ENCODE measurements at places on chromosomes 3 and 15.

- no peak for DNase-seq
These were observed 303.8 kb downstream of the RPLP1 start for GRCh38 chr15:69756440-69756839.

GRCh38 chr15:96338074-96338765, 7.7 kb downstream of the NR2F2 start:
- DNase-seq, result no peak

DNA sequence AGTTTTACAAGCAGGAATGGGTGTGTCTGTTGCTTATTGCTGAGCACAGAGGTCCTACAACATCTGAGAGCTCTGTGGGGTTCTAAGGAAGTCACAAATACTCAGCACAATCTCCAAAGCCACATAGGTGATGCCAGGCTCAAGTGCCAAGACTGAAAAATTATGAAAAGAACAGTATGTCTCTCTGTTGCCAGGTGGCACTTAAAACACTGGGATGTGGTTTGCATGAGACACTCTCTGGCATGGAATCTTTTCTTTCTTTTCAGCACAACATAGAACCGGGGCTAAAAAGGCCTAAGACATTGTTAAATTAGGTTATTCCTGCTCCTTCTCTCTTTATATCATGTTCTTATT, 127.3 kb upstream of the PRICKLE2 start:
- DNase-seq, result no peak

GRCh38 chr3:183968666-183969245, 48.9 kb downstream of the ABCC5 start:
- no peak for DNase-seq

DNA sequence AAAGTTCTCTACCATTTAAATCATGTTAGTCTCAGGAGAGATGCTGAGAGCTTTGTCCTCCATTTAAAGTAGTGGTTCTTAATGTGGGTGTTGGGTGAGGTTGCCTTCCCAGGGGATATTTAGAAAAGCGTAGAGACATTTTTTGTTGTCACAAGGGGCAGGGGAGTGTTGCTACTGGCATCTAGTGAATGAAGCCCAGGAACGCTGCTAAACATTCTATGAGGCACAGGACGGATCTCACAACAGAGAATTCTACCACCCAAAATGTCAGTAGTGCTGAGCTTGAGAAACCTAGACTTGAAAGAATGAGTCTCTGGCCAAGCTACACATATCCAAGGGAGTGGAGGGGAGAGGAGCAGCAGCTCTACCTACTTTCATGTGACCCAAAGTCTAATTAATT, 60.7 kb upstream of the CTNNB1 start:
- no peak for DNase-seq

- no peak for DNase-seq
These were observed 167.0 kb upstream of the UBE2E2 start for GRCh38 chr3:23035927-23036640.

DNA sequence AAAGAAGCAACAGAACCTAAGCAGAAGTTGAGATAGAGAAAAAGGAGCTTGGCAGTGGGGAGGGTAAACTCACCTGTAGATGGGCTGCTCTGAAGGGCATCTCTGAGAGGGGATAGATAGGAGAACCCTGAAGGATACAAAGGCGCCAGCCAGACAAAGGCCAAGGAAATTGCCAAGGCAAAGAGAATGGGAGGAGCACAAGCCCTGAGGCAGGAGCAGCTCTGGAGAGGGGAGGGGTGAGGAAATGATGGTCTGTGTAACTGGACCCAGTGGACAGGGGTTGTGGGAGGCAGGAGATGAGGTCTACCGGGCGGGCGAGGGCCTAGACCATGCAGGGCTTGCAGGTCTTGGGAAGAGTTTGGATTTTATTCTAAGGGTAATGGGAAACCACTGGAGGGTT, 2.3 kb upstream of the PDIA5 start:
- DNase-seq, result no peak

- no peak for DNase-seq
These were observed 157.4 kb downstream of the AGBL1 start for GRCh38 chr15:86237111-86237500.

DNA sequence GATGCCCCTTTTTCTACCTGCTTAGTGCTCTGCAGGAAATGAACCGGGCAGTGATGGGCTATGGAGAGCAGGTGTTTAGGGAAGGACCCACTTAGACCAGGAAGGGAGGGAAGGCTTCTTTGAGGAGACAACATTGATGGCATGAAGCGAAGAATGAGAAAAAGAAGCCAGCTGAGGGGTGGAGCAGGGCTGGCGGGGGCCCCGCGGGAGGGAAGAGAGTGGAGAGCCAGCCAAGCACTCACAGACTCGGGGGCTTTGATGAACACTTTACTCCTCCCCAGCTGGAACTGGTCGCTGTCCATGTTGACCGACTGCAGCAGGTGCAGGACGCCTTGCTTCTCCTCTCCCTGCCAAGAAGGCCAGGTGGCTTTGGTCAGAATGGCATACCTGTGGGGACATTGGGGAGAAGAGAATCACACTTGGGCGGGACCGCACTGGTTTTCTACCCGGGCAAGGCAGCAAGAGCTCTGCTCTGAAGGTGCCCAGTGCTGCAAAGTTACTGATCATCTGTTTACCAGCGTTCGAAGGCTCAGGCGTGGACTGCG, 28.4 kb upstream of the LDHAL6B start:
- DNase-seq, result no peak

GRCh38 chr3:122915300-122916055, 112.1 kb downstream of the SEMA5B start:
- DNase-seq, result no peak

DNA sequence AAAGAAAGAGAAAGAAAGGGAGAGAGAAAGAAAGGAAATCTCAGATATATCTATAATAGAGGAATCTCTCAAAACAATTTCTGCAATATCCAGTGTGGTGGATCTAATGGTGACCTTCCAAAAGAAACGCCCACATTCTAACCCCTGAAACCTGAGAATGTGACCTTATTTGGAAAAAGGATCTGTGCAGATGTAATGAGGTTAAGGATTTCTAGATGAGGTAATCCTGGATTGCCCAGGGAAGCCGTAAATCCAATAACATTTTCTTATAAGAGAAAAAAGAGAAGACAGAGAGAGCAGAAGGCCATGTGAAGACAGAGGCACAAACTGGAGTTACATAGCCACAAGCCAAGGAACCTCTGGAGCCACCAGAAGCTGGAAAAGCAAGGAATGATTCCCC, 307.6 kb downstream of the ZBTB20 start:
- no peak for DNase-seq

GRCh38 chr3:123085932-123086627, 19.3 kb downstream of the PDIA5 start:
- DNase-seq, result no peak

DNA sequence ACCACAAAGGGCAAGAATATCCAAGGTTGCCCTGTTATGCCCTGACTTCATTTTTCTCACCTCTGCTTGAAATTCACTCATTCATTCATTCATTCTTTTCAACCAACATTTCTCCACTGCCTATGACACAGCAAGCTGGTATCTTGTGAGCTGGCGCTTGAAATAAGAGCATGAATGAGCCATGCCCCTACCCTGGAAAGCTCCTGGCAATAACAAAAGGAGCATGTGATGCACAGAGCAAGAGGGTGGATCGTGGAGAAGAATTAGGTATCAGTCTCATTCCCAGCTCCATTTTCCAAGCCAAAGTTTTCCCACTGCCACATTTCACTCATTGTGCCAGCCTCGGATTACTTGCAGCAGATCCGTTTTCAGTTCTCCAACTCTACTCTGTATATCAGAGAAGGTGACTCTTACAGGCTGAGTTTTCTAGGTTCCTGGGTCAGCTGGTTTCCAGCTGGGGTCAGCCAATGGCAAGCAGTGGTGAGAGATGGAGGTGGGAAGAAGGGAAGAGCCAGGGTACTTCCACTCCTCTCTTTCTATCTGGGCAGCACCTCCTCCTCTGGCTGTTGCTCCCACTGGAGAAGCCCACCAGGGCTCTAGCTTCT, 144.8 kb downstream of the SUCLG2 start:
- no peak for DNase-seq

DNA sequence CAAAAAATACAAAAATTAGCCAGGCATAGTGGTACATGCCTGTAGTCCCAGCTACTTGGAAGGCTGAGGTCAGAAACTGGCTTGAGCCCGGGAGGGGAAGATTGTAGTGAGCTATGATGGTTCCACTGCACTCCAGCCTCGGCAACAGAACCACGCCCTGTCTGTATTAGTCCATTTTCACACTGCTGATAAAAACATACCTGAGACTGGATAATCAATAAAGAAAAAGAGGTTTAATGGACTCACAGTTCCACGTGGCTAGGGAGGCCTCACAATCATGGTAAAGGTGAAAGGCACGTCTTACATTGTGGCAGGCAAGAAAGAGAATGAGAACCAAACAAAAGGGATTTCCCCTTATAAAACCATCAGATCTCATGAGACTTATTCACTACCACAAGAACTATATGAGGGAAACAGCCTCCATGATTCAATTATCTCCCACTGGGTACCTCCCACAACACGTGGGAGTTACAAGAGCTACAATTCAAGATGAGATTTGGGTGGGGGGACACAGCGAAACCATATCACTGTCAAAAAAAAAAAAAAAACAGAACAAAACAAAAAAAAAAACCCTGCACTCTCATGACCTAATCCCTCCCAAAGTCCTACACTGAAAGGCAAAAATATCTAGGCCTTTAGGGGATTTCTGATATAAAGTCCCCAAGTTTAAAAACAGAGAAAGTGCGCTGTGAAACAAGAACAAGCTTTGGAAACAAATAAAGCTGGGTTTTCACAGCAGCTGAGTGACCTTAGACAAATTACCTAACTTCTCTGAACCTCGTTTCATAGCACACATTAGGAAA, 224.7 kb downstream of the IGSF11 start:
- no peak for DNase-seq

DNA sequence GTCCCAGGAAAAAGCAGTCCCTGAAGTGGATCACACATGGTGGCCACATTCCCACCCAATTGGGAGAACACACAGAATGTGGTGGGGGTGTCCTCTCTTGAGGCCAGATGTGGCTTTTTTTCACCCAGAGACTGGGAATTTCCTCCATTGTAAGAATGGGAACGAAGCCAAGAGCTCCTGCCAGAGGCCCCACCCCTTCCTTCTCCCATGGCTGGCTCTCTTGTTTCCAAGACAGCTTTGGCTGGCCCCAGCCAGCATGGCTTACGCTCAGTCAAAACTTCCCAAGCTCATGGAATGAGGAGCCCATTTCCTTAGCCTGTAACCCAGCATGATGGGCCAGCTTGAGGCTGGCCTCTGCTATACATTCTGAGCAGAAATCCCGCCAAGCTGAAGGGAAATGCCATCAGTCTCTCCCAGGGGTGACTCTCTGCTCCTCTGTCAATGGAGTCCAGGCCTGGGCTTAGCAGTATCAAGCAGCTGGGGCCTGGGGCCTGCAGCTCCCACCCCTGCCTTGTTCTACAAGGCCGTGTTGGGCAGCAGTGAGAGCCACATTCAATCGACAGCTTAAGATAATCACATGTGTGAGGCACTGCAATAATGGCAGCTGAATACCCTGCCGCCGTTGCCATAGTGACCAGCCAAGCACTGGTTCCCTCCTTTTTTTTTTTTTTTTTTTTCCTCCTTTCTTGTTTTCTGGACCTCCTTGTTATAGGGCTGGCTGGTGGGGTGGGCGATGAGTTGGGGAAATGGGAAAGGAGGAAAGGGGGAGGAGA, 142.4 kb downstream of the EPHB1 start:
- no peak for DNase-seq

DNA sequence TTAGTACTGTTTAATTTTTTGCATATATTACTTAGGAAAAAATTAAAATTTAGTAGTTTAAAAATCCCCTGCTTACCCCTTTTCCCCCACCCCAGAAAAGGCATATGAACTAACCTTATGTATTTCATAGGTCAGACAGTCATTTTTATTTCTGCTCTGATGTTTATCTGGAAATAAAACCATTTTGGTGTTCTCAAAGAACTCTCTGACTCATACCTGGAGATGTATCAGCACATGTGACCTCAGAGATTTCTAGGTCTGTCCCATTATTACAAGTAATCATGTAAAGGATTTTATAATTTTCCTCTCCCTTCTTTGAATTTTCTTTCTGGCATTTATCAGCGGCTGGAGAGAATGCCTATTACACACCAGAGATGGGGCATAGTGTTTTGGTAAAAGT, 14.1 kb upstream of the CCR8 start:
- no peak for DNase-seq

DNA sequence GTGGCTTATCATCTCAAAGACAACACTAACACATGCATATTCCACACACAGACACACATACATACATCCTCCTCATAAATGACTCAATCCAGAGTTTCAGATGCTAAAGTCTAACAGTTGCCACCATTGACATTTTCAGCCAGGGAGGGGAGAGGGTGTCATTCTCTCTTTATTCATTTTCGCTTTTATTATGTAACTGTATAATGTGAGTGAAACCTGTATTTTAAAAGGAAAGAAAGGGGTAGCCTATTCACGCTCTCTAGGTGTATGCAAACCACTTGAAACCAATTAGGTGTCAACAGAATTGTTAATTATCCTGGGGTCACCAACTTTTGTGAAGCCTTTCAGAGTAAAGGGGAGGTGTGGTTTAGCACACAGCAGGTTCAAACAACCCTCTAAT, 1282.9 kb downstream of the ROBO2 start:
- DNase-seq, result no peak

DNA sequence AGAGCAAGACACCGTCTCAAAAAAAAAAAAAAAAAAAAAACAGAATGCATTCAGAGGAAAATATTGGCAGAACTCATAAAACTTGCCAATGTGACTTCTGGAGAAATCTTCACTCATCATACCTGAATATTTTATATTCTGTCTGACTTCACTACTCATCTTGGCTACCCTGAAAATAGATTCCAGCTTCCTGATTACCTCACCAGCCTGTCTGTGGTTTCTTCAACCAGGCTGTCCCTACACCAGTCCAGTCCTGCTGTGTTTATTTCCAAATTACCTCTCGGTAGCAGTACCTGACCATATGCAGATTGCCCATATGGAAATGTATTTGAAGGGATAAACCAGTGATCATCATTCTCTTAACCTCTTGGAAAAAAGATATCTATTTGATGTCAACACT, 9.3 kb upstream of the P3H2 start:
- no peak for DNase-seq

GRCh38 chr3:168431491-168431890, 335.8 kb upstream of the GOLIM4 start:
- DNase-seq, result no peak

GRCh38 chr15:101135532-101136166, 116.2 kb downstream of the CHSY1 start:
- no peak for DNase-seq

DNA sequence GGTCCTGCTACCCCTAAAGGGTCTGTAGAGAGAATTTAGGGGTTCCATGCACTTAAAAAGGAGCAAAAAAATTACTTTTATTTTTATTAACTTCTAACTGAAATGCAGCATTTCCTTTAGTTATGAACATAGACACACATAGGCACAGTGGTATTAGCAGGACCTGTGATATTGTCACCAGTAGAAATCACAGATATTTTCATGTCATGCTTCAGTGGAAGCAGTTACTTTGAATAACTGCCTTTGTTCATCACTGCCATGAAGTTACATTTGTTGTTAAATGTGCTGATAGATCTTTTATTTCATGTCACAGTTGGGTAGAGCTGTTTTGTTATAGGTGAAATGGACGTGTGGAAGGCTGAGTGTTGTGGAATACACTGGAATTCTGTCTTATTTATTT, 37.4 kb downstream of the TRAK1 start:
- DNase-seq, result no peak

Measured in activated T-cell treated with anti-CD3 and anti-CD28 coated beads for 4 hours (primary cell).